ENCODE measurements at places on chromosomes 3 and 15.
A peak's percentile ranks its signal among the peaks of the same experiment; 100 is the strongest.

DNA sequence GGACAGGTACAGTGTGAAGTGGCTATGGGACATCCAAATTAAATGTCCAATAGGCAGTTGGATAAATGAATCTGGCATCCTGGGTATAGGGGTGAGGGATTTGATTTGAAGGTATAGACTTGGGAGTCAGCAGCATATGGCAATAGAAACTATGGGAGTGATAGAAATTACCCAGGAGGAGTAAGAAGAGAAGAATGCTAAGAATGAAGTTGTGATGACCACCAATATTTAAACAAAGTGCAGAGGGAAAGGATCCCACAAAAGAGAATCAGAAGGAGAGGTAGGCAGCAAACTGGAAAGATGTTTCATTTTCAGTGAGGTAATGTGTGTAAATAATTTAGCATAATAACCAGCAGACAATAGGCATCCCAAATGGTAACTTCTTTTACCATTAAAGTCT is 13.8 kb upstream of the MSL2 start:
- no peak for DNase-seq

- no peak for DNase-seq
Observed at GRCh38 chr3:196117809-196118208, 35.9 kb upstream of the TFRC start.

DNA sequence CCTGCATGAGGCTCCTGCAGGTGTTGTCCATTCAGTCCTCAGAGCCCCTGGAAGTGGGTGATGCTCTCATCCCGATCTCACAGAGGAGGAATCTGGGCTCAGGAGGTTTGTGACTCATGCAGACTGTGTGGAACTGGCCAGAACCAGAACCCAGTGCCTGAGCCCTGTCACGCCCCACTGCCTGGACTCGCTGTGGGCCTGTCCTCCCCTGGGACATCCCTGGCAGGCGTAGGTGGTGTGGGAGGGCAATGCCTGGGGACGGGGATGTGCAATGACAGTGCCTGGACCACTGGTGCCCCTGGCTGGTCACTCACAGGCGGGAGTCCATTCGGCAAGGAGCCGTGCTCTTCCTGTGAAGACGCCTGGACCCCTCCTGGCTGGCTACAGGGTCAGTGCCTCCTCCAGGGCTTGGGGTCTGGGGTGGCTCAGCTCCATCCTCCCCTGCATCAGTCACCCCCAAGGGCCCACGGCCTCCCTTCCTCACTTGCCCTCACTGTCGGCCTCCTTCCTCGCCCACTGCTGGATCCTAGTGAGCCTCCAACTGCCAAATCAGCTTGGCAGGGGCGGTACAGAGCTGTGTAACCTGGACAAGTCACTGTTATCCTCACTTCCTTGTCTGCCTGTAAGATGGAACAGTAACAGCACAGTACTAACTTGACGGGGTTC is 14.9 kb downstream of the PSTPIP1 start:
- no peak for DNase-seq

- DNase-seq: no peak
Observed at GRCh38 chr15:35777061-35777460, 231.1 kb upstream of the DPH6 start.

- DNase-seq: no peak
Observed at GRCh38 chr3:159625594-159625993, 363.0 kb upstream of the IL12A start.

DNA sequence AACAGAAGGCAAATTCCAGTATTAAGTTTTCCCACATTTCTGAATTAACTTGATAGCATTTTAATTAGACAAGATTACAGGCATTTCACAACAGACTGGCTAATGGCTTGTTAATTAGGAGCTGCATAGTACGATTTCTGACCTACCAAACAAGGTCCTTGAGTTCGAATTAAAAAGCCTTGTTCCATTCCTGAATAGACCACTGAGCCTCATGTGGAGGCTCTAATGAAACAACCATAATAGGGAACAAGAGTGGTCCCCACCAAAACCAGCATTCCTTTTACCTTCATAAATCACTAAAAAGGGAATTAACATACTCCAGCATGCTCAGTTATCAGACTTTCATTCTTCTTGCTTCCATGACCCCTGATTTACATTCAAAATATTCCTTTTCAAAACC is 66.4 kb downstream of the PRTG start:
- DNase-seq: no peak

DNA sequence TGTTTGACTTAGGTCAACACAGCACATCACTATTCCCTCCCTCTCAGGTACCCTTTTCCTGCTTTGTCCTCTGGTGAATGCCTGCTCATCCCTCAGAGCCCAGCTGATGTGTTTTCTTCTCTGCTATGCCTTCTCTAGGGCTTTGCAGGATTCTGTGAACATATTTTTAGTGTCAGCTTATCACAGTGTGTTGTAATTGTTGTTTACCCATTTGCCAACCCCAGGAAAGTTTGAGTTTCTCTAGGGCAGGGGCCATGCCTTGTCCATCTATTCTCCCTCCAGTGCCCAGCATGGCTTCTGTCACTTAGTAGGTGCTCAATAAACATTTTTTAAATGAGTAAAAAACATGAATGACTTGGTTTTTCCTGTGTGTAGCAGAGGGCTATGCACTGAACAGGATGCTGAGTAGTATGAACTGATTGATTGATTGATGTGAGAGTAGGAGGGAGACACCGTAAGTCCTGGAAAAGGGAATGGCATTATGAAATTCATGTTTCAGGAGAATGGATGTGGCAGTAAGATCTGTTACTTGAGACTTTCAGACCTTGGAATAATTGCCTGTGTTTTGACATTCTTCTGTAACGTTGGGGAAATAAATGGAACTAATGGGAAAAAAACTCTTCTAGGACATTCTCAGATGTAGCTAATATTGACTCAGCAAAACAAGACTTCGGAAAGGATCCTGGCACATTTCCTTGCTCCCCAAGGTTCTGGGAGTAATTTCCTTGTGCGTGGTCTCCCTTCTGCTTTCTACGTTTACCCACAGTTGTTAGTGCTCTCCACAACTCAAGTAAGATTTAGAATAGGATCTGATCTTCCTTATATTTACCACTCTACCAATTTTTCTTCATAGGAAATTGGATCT is 267.3 kb upstream of the TBL1XR1 start:
- no peak for DNase-seq

DNA sequence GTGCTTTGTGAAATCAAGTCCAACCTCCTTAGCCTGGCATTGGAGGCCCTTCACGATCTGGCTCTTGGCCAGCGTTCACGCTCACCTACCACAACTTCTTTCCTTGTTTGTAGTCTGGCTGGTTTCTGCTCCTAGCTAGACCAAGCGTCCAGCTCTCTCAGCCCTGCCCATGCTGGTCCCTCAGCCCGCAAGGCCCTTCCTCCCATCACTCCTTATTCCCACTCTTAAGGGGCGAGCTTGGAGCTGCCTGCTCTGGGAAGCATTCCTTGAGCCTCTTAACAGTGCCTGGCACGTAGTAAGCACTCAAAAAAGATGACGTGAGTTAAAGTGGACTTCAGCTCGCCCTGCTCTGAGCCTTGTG is 8.7 kb downstream of the SLC6A6 start:
- no peak for DNase-seq

DNA sequence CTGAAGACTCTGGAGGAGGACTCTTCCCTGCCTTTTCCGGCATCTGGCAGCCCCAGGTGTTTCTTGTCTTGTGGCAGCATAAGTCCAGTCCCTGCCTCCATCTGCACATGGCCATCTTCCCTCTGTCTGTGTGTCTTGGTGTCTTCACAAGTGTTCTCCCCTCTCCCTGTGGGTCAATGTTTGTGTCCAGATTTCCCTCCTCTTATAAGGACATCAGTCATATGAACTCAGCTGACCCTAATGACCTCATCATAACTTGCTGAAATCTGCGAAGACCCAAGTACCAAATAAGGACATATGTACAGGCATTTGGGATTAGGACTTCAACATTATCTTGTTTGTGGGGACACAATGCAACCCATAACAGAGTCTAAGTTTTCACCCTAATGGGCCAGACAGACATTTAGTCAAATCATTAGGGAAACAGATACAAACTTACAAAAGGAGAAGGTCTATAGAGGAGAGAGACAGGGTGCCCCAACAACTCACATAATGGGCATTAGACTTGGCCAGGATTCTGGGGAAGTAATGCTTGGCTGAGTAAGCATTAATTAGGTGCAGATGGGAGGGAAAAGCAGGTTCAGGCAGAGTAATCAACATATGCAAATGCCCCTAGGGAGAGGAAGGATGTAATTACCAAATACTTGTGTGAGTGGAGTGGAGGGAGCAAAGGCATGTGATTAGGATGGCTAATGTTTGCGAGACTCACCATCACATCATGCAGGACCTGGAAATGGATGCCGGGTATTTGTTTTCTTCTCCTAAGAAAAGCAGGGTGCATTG is 372.8 kb upstream of the TBL1XR1 start:
- no peak for DNase-seq

DNA sequence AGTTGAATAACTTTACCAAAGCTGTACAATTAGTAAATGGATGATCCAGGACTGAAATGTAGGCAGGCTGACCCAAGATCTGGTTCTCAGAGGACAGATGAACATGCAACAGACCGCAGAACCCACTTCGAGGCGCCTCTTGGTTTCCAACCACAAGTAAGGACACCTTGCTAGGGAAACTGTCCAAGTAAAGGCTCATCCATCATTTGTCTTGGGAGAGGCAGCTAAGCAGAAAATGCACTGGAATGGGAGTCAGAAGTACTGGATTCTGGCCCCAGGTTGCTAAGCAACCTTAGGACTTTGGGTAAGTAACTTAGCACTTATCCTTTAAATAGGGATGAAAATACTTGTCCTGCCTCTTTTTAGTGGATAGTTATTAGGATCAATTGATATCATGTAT is 366.3 kb upstream of the LRRC3B start:
- DNase-seq: no peak

DNA sequence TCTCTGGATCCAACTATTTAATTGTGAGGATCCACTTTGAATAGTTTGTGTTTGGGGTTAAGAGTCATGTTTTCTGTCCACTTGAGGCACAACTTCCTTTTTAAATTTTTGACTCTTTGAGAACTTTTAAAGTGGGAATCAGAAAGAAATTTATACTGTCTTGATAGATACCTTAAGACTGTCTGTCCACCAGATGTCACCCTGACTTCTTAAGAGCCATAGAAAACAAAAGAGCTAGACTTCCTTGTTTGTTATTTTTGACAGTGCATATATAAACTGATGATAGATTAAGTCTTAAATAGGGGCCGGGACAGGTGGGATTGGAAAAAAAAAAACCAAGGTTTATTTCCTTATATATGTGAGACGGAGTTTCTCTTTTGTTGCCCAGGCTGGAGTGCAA is 52.1 kb upstream of the WDR72 start:
- DNase-seq: no peak

DNA sequence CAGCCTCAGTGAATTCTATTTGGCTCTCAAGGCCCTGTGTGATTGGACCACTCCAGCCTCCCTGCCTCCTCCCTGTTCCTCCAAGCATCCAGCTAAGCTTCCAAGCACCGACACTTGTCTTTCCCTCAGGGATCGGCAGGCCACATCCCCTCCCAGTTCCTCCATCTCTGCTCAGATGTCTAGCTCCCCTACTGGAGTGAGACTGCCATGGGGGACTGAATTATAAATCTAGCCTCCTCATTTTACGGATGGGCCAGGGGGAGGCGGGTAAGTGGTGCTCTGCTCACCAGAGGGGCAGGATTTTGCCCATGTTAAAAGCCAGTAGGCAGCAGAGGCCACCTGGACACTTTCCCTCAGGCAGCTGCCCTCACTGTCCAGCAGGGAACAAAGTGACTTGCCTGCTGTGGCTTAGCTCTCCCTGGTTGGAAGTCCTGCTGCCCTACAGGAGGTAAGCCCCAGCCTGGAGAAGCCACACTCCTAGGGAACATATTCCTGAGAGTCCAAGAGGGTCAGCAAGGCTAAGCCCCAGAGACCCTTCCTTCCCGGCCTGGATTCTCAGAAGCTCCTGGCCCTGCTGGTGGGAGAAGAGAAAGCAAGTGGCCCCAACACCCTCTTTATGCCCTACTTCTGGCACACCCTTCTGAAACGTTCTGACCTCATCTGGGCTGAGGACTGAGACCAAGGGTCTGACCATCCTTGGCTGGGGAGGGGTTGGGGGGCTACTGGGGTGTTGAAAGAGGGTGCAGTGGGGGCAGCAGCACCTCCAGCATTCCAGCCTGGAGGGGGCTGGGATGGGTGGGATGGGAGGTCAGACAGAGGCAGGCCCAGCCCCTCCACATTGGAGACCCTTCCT is 9.1 kb upstream of the HHATL start:
- no peak for DNase-seq

DNA sequence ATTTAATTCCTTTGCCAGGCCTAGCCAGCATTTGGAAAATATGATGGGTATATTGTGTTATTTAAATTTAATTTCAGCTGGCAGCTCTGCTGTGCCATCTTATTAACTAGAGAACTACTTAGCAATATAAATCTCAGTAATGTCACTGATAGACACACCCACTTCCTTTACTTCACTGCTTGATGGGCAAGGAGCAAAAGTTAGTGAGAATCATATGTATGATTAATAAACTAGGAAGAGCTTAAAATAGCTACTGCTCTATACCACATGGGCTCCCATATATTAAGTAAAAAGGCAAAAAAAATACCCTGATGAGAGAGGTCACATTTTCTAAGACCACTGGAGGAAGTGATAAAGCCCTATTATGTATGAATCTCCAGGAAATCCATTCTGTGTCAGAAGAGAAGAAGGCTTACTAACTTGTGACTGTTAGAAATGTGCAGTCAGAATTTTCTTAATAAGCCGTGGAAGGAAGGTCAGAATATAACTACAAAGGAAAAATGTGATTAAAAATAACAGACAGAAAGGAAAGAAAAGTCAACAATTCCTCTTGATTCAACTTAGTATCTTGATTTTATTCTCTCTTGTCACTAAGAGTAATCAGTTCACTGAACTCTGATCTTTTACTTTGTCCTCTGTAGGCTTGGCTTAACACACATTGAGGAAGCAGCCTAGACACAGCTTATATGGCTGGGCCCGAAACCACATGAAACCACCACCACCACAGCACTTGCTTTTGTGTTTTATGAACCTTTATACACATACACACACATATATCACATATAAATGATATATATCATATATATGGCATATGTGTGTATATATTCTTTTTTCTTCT is 1233.9 kb upstream of the ALCAM start:
- peak; percentile 5 for DNase-seq

DNA sequence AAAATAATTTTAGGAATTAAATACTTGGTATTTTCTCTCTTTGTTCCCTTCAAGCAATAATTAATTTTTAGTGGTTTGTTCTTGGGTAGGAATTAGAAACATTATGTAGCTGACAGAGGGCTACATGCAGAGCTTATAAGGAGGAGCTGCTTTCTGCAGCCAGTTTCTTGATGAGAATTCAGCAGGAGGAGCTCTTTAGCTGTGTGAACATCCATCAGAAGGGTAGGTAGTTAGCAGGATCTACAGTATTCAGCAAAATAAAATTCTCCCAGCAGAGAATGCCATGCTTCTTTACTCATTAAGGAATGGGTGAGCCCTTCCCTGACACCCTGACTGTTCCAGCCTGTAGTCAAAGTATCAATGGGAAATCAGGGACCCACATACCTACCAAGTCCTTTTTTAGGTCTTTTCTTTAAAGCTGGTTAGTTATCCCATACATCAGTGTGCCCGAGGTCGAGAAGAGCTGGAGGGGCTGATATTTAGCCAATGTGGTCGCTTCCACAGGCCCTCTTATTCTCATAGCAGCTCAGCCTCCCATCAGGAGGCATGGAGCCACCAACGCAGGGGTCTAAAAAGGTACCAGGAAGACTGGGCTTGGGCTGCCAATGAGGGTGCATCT is 54.0 kb downstream of the KCNAB1 start:
- DNase-seq: no peak

- no peak for DNase-seq
Observed at GRCh38 chr3:42094128-42094527, 3.0 kb downstream of the TRAK1 start.

GRCh38 chr3:33577173-33577572 is 137.0 kb upstream of the UBP1 start:
- no peak for DNase-seq

Measured in skeletal muscle cell (primary cell).